Liver (tissue), 10 donors: ENCODE measurements at places on chromosomes 4 and X.
A peak's percentile ranks its signal among the peaks of the same experiment; 100 is the strongest.

- DNase-seq: peak; percentile 74
These were observed 550 bp downstream of the ADGRA3 start for GRCh38 chr4:22515145-22515887.

GRCh38 chr4:153535772-153536513 is 69.8 kb downstream of the TMEM131L start:
- DNase-seq: no peak

GRCh38 chrX:38560776-38561125 is 591 bp upstream of the TSPAN7 start:
- DNase-seq: no peak

GRCh38 chr4:80788798-80789197 is 241.7 kb upstream of the BMP3 start:
- no peak for DNase-seq

- DNase-seq: no peak
These were observed 9.2 kb upstream of the GABRA4 start for GRCh38 chr4:47002580-47002979.

- no peak for DNase-seq
These were observed 118.0 kb downstream of the SOWAHB start for GRCh38 chr4:76779740-76780459.

GRCh38 chrX:125424536-125424935 is 104.9 kb downstream of the TEX13C start:
- no peak for DNase-seq

DNA sequence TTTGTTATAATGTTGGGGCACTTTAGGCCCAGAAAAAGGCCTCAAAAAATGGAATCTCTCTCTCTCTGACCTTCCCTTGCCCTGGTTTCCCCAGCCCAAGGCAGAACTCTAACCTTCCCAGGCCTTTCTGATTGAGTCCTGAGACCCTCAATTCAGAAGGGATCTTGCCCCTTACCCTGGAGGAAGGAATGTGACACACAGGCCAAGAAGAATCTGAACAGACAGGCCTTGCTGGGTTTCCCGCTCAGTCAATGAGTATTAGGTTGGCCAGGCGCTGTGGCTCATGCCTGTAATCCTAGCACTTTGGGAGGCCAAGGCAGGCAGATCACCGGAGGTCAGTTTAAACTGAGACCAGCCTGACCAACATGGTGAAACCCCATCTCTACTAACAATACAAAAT is 27.6 kb downstream of the ELOVL6 start:
- DNase-seq: no peak

- DNase-seq: no peak
These were observed 5.1 kb upstream of the DCLK2 start for GRCh38 chr4:150072906-150073714.

DNA sequence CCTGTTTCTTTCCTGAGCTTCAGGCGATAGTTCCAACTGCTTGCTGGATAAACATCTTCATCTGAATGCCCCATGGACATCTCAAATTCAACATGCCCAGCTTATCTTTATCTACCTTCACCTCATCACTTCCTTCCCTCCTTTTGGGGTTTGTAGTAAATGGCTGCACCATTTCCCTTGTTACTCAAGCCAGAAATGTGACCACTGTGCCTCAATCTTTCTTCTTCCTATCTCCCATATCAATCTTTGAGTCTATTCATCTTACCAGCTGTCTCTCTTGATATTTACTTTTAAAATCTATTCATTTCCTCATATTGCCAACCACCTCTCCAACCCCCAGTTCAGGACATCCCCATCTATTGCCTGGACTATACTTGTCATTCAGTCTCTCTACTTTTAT is 155.4 kb downstream of the PPA2 start:
- no peak for DNase-seq

DNA sequence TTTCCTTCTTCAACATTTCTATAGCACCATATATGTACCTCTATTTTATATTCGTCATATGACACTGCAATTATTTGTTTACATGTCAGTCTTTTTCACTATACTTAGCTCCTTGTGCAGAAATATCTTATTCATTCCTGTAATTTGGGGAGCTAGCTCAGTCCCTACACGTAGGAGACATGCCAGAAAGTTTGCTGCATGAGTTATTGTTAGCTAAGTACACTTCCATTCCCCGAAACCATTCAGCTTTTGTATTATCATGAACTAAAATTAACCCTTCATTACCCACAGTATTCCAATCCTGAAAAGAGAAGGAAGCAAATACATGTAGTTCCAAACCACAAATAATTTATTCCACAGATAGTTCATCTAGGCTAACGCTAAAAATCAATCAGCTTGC is 10.2 kb downstream of the CBR4 start:
- no peak for DNase-seq

- no peak for DNase-seq
These were observed 55.6 kb upstream of the ADRA2C start for GRCh38 chr4:3710451-3711182.

- DNase-seq: no peak
These were observed 225.8 kb upstream of the SPRY1 start for GRCh38 chr4:123170843-123171242.

- no peak for DNase-seq
These were observed 22.6 kb upstream of the CLCN4 start for GRCh38 chrX:10133980-10134676.

- DNase-seq: no peak
These were observed 88.5 kb upstream of the CBR4 start for GRCh38 chr4:169098532-169098931.

GRCh38 chrX:3712870-3713224 is 602 bp downstream of the PRKX start:
- peak; percentile 32 for DNase-seq

GRCh38 chr4:166816890-166817289 is 417.4 kb downstream of the SPOCK3 start:
- no peak for DNase-seq

DNA sequence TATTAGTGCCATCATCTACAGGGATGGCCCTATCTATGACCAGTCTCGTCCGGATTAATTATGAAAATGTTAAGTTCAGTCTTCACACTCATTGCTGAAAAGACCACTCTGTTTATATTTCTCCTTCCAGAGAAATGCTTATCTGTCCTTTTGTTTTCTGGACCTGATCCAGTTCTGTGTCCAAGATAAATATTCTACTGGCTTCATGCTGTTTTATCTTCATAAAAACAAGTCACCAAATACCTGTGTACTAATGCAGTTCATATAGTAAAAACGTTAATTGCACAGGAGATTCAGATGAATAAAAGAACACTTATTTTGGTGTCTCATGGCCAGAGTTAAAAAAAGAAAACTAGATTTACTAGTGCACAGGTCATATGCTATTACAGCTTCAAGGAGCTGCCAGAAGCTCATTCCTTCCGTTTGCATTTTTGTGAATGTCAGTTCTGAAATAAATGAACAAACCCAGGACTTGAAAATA is 17.3 kb downstream of the FNIP2 start:
- no peak for DNase-seq

GRCh38 chr4:89331686-89332544 is 24.3 kb upstream of the GPRIN3 start:
- no peak for DNase-seq

GRCh38 chr4:81454499-81454898 is 17.2 kb downstream of the RASGEF1B start:
- DNase-seq: no peak

- DNase-seq: no peak
These were observed 30.7 kb downstream of the CBR4 start for GRCh38 chr4:168979338-168979737.

- DNase-seq: no peak
These were observed 55.5 kb downstream of the CLDN22 start for GRCh38 chr4:183264614-183265013.

DNA sequence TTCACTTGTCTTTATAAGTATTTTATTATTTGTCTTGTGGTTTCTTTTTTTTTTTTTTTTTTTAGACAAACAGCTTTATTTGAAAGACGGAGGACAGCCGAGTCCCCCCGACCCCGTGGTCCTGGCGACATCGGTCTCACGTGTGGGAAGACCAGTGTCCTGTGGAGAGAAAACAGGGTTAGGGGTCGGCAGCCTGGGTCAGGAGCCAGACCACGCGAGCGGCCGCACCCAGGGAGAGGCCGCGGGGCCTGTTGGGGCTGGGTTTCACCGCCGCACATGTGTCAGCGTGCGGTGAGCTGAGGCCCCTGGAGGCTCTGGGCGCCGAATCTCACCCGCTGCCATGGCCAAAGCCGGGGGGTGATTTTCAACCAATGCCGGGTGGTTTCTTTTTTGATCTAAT is 17.8 kb upstream of the RAB33B start:
- DNase-seq: no peak

DNA sequence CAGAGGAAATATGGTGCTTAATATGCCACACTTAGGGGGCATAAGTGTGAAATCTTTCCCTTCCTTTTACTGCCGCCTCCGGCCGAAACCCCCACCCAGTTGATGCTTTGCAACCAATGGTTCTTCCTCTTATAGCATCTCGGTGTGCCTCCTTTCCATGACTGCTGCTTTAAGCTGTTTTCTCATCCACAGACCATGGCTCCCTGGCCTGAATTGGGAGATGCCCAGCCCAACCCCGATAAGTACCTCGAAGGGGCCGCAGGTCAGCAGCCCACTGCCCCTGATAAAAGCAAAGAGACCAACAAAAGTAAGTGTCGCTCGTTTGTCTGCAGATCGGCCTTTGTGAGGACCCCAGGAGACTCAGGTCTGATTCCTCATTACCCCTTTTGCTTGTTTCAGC is 6.7 kb downstream of the SLC34A2 start:
- DNase-seq: no peak

DNA sequence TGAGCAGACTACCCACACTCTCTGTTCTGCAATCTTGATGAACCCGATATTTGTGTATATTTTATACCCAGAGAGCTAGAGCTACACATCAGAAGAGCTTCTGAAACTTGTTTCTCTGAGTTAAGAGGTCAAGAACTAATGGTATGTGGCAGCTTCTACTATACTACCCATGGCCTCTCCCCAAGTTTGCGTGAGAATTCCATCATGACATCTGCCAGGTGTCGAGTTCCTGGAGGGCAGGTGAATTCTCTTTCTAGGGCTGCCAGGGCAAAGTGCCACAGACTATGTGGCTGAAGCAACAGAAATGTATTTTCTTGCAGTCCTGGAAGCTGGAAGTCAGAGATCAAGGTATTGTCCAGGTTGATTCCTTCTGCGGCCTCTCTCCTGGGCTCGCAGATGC is 4.4 kb downstream of the SORCS2 start:
- no peak for DNase-seq

GRCh38 chrX:1493412-1493811 is 40.7 kb upstream of the ASMTL start:
- DNase-seq: no peak

DNA sequence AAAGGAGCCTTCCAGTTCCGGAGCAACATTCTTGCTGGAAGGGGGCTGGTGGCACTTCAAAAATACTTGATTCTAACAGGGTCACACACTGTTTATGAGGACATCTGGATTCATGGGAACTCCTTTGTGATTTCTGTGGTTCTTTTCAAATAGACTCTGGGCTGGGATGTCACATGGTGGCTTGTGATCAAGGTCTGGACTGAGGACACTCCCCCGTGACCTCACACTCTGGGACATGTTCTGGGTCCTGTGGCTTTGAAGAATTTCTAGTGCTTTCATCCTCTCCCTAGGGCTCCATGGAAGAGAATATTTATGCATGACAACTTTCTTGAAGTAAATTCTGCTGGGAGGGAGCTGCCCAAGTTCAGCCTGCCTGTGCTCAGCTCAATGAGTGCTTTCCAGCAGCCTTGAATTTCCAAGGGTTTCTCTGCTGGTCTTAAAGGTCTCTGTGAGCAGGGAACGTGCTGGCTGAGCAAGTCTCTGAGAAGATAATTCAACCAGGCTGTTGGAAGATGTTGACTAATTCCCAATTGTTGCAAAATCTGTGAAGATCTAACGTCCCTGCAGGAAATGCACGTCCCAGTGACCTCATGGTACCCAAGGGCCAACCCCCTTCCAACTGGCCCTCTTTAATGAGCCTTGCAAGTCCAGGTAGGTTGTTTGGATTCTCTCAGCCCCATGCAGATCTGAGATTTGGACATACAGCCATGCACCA is 36.3 kb downstream of the GPR143 start:
- no peak for DNase-seq

DNA sequence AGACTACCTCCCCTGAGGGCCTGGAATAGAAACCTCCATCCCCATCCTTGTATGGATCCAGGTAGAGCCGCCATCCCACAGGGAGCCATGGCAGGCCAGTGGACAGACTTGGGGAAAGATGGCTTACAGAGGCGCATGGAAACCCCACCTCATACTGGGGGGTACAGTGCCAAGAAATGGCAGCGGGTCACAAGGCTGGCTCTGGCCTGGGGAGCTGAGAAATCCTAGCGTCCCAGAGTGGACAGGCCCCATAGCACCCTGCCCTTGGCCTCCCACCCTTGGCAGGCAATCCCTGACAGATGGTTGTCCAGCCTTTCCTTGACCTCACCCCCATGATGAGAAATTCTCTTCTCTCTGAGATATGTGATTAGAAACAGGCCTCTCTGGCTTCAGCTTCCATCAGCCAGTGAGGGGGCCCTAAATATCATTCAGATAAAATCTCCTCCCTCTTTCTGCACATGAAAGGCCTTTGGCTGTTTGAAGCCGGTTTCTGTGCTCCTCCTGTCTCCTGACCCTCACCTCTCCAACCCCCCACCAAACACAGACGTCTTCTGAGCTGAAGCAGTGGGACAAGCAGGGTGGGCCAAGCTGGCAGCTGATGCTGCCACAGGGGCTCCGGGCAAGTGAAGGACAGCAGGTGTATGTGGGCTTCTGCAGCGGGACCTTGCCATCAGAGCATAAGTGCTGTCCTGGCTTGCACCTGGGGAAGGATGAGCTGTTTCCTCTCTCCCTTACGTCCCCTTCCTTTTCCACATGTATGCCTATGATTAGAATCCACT is 204.4 kb upstream of the MAMLD1 start:
- DNase-seq: no peak

DNA sequence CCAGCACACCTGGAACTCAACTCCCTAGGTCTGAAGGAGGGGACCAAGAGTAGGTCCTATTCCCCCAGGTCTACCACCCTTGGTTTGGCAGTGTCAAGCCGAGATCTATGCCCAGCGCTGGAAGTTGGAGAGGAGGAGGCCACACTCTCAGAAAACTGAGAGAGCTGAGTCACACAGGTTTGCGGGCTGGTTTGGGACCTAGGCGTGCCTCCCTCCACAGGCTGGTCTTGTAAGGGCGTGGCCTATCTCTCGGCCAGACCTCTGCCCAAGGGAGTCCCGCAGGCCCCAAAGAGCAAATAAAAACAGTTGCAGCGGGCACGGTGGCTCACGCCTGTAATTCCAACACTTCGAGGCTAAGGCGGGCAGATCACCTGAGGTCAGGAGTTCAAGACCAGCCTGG is 52.9 kb upstream of the INTU start:
- DNase-seq: no peak

DNA sequence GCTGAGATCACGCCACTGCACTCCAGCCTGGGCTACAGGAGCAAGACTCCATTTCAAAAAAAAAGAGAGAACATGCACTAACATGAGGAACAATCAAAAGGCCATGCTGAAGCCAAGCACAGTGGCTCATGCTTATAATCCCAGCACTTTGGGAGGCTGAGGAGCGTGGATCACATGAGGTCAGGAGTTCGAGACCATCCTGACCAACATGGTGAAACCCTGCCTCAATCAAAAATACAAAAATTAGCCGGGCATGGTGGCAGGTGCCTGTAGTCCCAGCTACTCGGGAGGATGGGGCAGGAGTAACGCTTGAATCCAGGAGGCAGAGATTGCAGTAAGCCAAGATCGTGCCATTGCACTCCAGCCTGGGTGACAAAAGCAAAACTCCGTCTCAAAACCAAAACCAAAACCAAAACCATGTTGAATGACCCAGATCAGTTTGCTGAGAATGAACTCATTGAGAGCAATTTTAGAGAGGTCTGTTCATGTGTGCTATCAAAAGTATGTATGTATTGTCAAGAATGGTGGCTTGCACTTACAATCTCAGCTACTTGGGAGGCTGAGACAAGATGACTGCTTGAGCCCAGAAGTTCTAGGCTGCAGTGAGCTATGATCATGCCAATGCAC is 44.8 kb downstream of the PDS5A start:
- DNase-seq: no peak
